ENCODE measurements at places on chromosomes 1 and 21. TPM values are rescaled to one million over a fixed set of nuclear protein-coding genes. Genes with fewer than 3 reads are reported as not detected.

Gene CD1B
- total RNA-seq, result 0.36 TPM

Gene SELL
- total RNA-seq, result 128 TPM

Gene WNT4
- total RNA-seq, result 0.20 TPM

Gene NUDT4B
- total RNA-seq, result 1.3 TPM

Gene GSTM5
- 7.0 TPM for total RNA-seq

Gene HRNR
- not detected for total RNA-seq

Gene KANK4
- total RNA-seq, result 1.3 TPM

Gene LHX8
- total RNA-seq, result not detected

Gene RGS13
- total RNA-seq, result 0.36 TPM

Gene SYNC
- total RNA-seq, result 9.0 TPM

Gene KRTAP12-3
- not detected for total RNA-seq

Gene JMJD4
- 19.3 TPM for total RNA-seq

DNA sequence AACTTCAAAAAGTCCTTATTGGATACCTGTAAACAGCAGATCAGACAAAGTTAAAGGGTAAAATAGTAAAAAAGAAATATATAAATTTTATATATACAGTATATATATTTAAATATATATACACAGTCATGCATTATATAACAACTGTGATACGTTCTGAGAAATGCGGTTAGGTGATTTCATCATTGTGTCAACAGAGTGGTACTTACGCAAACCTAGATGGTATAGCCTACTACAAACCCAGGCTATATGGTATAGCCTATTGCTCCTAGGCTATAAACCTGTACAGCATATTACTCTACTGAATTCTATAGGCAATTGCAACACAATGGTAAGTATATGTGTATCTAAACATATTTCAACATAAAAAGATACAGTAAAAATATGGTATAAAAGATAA lies 222.7 kb downstream of the NUF2 start:
- no peak for DNase-seq

- DNase-seq, result no peak
Measured at GRCh38 chr1:224785040-224785328, 144.5 kb upstream of the DNAH14 start.

- no peak for DNase-seq
Measured at GRCh38 chr1:231147896-231148295, 14.0 kb upstream of the TRIM67 start.

- no peak for DNase-seq
Measured at GRCh38 chr21:34734696-34735095, 65.9 kb downstream of the CLIC6 start.

DNA sequence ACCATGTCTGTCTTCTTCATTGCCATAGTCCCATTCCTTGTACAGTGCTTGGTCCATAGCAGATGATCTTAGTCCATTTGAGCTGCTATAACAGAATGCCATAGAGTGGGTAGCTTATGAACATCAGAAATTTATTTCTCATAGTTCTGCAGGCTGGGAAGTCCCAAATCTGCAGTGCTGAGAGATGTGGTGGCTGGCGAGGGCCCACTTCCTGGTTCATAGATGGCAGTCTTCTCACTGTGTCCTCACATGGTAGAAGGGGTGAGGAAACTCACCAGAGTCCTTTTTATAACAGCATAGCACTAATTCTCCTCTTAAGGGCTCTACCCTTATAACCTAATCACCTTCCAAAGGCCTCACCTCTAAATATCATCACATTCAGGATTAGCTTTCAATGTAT lies 23.1 kb upstream of the RAP1A start:
- DNase-seq, result peak; percentile 87

- DNase-seq, result no peak
Measured at GRCh38 chr1:12608311-12608957, 9.6 kb downstream of the DHRS3 start.

GRCh38 chr1:223243441-223244050 lies 100.5 kb upstream of the TLR5 start:
- DNase-seq, result no peak

DNA sequence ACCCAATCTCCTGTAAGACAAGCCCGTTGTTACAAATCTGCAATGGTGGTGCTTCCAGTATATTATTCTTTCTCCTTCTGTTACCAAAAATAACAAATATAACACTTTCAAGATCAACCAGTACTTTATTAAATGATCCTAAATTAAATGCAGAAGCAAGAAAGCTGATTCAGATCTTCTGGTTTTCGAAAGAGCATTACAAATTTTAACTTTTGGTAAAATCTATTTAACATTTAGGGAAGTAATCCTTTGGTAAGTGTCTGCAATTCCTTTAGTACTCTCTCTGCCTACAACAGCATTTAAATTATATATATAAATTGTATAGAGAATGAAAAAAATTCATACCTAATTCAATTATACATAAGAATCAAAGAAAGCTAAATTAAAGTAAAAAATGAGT lies 198.6 kb upstream of the HMCN1 start:
- no peak for DNase-seq

GRCh38 chr1:82337635-82338034 lies 536.9 kb downstream of the ADGRL2 start:
- DNase-seq, result no peak

GRCh38 chr1:46800742-46801141 lies 1.9 kb downstream of the CYP4B1 start:
- DNase-seq, result no peak

GRCh38 chr1:200875416-200875815 lies 2.6 kb downstream of the GPR25 start:
- DNase-seq, result no peak

GRCh38 chr1:32811917-32812316 lies 5.2 kb downstream of the YARS1 start:
- DNase-seq, result no peak

DNA sequence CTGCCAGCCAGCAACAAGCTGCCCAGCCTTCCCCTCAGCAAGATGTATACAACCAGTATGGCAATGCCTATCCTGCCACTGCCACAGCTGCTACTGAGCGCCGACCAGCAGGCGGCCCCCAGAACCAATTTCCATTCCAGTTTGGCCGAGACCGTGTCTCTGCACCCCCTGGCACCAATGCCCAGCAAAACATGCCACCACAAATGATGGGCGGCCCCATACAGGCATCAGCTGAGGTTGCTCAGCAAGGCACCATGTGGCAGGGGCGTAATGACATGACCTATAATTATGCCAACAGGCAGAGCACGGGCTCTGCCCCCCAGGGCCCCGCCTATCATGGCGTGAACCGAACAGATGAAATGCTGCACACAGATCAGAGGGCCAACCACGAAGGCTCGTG lies 13.3 kb upstream of the PIGV start:
- DNase-seq, result no peak

- no peak for DNase-seq
Measured at GRCh38 chr1:31932491-31933316, 5.5 kb downstream of the PTP4A2 start.

GRCh38 chr21:28781602-28782276 lies 210.9 kb downstream of the LTN1 start:
- DNase-seq, result no peak

DNA sequence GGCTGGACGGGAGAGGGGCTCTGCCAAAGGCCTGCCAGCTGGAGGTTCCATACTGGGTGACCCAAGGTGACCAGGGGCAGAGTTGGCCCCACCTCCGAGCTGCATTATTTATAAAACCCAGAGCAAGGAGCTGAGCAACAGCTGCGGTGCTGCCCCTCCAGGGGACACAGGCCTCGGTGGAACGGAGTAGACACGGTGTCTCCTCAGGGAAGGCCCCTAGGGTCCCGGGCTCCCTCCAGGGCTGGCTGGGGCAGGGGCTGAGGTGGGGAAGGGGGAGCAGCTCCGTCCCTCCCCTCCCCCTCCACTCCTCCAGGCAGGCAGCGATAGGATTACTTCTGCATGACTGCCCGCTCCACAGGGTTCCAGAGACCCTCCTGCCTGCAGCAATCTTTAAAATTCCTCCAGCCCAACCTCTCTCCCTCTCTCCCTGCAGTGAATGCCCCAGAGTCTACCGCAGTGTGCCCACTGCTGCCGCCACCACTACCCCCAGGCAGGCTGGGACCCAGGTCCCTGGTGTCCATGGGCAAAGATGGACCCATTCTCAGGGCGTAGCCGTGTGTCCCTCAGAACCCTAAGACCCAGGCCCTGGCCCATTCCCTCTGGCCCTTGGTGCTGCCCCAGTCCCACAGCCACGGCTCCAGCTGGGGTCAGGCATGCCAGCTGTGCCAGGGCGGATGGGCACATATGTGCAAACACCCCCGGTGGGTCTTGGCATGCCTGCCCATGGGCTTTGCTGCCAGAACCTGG lies 10.8 kb downstream of the AHDC1 start:
- no peak for DNase-seq

- no peak for DNase-seq
Measured at GRCh38 chr1:147822292-147822691, 61.9 kb upstream of the GJA5 start.

GRCh38 chr1:178189814-178190213 lies 95.9 kb downstream of the RASAL2 start:
- peak; percentile 17 for DNase-seq

DNA sequence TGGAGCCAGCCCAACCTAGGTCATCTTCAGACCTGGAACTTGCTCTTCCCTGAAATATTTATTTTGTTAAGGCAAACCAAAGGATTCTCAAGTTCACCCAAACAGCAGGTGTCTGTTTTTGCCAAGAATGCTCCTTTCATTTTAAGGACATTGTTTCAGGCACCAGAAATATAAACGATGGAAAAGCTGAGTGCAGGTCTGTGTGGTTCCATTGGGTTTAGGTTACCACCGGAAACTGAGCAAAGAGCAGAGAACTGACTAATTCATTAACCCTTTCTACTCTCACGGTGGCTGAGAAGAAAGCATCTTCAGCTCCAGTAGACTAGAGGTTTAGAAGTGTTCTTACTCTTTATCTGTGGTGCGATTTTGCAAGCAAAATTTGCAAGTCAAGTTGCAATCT lies 38.0 kb upstream of the ZC3H11B start:
- DNase-seq, result no peak

DNA sequence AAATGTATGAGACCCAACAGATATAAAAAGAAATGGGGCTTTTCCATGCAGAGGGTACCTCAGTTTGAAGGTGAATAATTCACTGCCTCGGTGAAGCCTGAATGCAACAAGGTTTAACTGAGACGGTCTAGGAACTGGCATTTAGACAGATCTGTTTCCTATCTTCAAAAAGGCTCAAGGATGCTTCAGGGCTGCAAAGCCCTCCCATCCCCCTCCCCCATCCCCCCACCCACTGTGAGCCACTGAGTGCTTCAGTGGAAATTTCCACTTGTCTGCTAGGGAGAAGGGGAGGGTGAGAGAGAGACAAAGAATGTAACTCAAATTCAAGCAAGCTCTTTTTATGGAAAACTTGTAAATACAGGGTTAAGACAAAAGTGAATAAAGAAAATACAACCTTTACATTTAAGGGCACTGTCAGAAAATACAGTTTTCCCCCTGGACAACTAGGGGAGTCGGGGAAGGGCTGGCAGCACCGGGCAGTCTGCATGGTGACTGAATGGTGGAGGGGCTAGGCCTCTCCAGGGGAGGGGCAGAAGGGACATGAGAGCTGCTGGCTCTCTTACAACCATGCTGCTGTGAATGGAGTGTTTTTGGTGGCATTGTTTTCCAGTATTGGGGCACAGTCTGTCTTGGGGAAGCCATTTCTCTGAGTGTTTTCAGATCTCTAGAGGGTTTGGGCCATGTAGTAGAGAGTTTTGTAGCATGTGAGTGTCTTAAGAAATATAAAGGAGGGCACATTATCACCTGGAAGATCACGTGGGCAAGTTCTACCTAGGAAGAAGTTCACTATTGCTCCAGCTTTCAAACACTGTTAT lies 56.7 kb downstream of the MRPS6 start:
- DNase-seq, result no peak

DNA sequence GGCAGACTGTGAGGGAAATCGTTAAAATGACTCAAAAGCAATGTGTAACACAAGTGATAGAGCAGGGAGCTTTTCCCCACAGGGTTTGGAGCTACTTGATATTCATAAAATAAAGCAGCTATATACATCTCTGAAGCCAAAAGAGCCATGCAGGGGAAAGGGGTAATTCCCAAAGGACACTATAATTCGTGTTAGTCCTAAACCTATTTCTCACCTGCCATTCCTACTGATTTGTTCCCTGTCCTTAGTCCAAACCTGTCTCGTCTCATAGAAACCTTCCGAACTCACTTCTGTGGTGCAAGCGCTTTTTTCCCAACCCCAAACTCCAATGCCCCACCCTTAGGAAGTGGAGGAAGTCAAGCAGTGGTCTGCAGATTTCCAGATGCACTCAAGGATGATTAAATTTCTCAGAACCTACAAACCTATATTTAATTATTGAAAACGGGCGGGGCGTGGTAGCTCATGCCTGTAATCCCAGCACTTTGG lies 946 bp upstream of the HNRNPR start:
- no peak for DNase-seq

- no peak for DNase-seq
Measured at GRCh38 chr1:232381394-232382100, 248.4 kb downstream of the SIPA1L2 start.

- no peak for DNase-seq
Measured at GRCh38 chr1:21939650-21940374, 2.7 kb upstream of the HSPG2 start.

Measured in spleen (tissue), 13 donors.